ENCODE measurements at places on chromosomes 4 and X.

GRCh38 chrX:106564986-106565385 lies 46.8 kb upstream of the RADX start:
- DNase-seq = no peak

GRCh38 chr4:98609934-98610333 lies 48.5 kb downstream of the TSPAN5 start:
- DNase-seq = no peak

GRCh38 chr4:184668511-184669114 lies 19.1 kb downstream of the PRIMPOL start:
- no peak for DNase-seq

GRCh38 chr4:153438916-153439756 lies 27.0 kb upstream of the TMEM131L start:
- DNase-seq = no peak

- no peak for DNase-seq
Observed at GRCh38 chr4:101049549-101050001, 297.8 kb downstream of the PPP3CA start.

- DNase-seq = no peak
Observed at GRCh38 chr4:85965529-85965928, 394.3 kb downstream of the MAPK10 start.

DNA sequence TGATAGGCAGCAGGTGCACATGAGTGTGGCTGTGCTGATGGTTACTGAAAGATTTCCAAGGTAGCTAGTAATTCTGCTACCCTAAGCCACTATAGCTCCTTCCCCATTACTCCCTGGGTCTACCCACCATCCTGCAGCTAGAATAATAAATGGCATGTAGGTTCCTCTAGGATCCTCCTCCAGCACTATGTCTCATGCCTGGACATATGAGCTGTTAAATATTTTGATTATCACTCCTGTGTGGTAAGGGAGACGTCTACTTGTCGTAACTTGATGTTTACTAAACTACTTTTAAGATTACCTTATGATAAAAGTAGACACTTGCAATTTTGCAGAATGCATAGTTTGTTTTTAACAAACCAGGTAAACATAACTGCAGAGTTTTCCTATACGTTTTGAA lies 35.5 kb downstream of the TET2 start:
- no peak for DNase-seq
